ENCODE measurements at places on chromosomes 6 and 20.
A peak's percentile ranks its signal among the peaks of the same experiment; 100 is the strongest.

GRCh38 chr20:12372557-12372956, 454.9 kb downstream of the BTBD3 start:
- no peak overlapping the region for H3K27ac ChIP-seq
- H3K4me1 ChIP-seq: no peaks in the 10 kb centered on the region
- H3K27me3 ChIP-seq: no peaks in the 10 kb centered on the region
- H3K4me3 ChIP-seq: no peak overlapping the region

- no peak overlapping the region for H3K27ac ChIP-seq
- no peaks in the 10 kb centered on the region for H3K4me1 ChIP-seq
- no peaks in the 10 kb centered on the region for H3K27me3 ChIP-seq
- no peaks in the 10 kb centered on the region for H3K36me3 ChIP-seq
- no peak for DNase-seq
- no peak overlapping the region for H3K4me3 ChIP-seq
These were observed 54.3 kb upstream of the BACH2 start for GRCh38 chr6:90350689-90351554.

DNA sequence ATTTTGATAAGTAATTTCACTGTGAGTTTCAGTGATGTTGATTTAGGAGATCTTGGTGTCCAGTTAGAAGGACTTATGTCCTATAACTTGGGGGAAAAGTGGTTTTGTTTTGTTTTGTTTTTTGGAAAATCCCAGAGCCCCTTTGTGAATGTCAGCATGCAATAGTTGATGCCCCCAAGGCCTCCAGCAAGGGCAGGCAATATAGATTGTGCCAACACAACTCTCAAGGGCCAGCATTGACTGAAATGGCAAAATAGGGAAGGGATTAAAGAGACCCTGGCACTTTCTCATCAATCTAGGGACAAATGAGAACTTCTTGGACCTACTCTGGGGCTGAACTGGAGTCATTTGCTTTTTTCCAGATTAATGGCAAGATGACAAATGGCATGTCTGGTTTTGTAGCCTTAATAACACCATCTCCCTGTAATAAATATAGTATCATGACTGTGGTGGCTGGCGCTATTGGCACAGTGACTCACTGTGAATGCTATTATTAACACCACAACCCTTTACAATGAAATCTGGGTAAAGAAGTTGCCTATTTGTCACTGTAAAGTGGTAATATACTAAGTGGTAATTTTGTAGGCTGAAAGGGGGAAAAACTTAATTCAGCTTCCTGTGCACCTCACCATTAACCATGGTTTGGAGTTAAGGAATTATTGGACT, 51.8 kb downstream of the ABRACL start:
- H3K4me3 ChIP-seq: no peak overlapping the region
- no peaks in the 10 kb centered on the region for H3K27me3 ChIP-seq
- H3K36me3 ChIP-seq: no peaks in the 10 kb centered on the region
- DNase-seq: no peak
- H3K27ac ChIP-seq: no peak overlapping the region

GRCh38 chr6:16418151-16418550, 179.8 kb downstream of the GMPR start:
- no peak overlapping the region for H3K27ac ChIP-seq
- H3K4me3 ChIP-seq: no peak overlapping the region
- H3K27me3 ChIP-seq: no peaks in the 10 kb centered on the region

DNA sequence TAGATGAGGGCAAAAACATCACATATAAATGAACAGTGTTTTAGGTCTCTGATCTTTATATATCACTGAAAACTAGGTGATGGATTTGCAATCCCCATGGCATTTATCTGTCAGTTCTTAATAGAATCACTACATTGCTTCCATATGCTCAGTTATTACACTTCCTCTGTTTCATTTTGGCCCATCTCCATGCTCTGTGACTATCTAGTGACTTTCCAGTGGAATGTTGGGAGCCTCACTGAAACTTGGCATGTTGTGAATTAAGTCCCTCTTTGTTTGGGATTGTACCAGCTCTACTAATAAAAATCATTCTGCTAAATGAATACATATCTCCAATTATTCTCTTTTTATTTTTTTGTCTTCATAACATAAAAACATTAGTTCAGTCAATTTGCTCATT, 226.1 kb upstream of the CEP162 start:
- no peaks in the 10 kb centered on the region for H3K4me1 ChIP-seq
- no peak for DNase-seq
- H3K27me3 ChIP-seq: no peaks in the 10 kb centered on the region
- no peaks in the 10 kb centered on the region for H3K36me3 ChIP-seq
- no peak overlapping the region for H3K27ac ChIP-seq

GRCh38 chr6:124441450-124441849, 520.8 kb upstream of the RNF217 start:
- no peak overlapping the region for H3K27ac ChIP-seq
- H3K36me3 ChIP-seq: no peaks in the 10 kb centered on the region
- H3K27me3 ChIP-seq: no peaks in the 10 kb centered on the region
- DNase-seq: no peak
- H3K4me3 ChIP-seq: no peak overlapping the region

- H3K4me3 ChIP-seq: no peak overlapping the region
- no peaks in the 10 kb centered on the region for H3K27me3 ChIP-seq
- no peaks in the 10 kb centered on the region for H3K36me3 ChIP-seq
These were observed 169.8 kb downstream of the ANKRD60 start for GRCh38 chr20:58058421-58059259.

DNA sequence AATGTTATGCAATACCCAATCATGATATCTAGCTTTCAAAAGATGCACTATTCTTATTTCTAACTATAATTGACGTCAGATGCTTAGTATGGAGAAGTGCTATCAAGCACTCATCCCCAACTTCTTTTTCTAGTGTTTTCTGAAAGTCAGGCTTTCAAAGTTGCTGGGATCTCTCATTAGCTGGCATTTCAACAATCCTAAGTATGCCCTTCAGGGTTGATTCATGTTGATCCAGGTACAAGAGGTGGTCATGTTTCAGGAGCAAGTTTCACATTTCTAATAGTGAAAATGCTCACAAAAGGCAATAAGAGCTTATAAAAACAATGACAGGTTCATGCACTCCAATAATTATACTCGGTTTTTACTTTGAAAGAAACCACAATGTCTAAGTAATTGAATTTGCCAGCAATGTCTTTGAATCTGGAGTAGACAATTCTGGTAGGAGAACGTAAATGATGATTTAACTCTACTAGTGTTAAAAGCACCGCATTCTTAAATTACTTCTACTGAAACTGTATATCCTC, 193.7 kb upstream of the KHDRBS2 start:
- no peak for DNase-seq
- H3K36me3 ChIP-seq: no peaks in the 10 kb centered on the region
- no peaks in the 10 kb centered on the region for H3K27me3 ChIP-seq

DNA sequence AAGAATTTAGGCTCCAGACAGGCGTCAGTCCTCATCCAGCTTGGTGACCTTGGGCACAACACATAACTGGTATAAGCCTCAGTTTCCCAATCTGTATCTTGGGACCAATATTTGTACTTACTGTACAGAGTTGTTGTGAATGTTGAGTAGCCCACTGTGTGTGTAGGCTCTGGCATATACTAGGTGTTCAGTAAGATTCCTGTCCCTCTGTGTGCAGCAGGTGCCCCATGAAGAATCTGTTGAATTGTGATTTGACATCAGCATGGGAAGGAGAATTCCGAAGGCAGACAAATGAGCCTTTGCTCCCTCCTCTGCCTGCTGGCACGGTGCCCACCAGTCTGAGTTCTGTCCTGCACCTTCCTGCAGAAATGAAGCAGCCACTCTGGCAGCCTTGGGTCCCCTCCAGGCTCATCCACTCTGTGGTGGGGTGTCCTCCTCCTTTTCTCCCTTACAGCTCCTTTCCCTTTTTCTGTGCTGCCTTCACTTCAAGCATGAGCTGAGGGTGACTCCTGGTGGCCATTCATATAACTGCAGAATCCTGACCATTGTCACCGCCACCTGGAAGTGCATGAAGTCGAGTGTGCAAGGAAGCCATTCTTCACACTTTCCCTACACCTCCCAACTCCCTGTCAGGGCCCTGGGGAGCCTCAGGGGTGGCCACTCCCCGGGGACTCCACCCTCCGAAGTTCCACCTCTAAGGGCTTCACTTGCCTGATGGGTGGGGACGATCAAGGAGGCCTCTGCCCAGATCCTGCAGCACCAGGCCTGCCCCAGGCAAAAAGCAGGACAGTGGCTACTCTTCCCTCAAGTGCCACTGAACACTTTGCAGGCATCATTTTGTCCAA, 48.2 kb downstream of the MRPL14 start:
- H3K36me3 ChIP-seq: no peaks in the 10 kb centered on the region
- no peak for DNase-seq
- H3K27ac ChIP-seq: no peak overlapping the region
- H3K4me1 ChIP-seq: peaks cover 44% of the 10 kb centered on the region

- no peak overlapping the region for H3K27ac ChIP-seq
- H3K4me3 ChIP-seq: no peak overlapping the region
- no peaks in the 10 kb centered on the region for H3K27me3 ChIP-seq
- no peaks in the 10 kb centered on the region for H3K4me1 ChIP-seq
- no peak for DNase-seq
- H3K36me3 ChIP-seq: peaks cover 26% of the 10 kb centered on the region
These were observed 47.9 kb upstream of the SCML4 start for GRCh38 chr6:107871976-107872375.

GRCh38 chr6:27864906-27865849, 47.0 kb downstream of the OR2B2 start:
- H3K27me3 ChIP-seq: no peaks in the 10 kb centered on the region
- peak overlapping the region; percentile 55 for H3K4me3 ChIP-seq
- no peaks in the 10 kb centered on the region for H3K36me3 ChIP-seq
- H3K27ac ChIP-seq: peak overlapping the region; percentile 68
- no peak for DNase-seq

DNA sequence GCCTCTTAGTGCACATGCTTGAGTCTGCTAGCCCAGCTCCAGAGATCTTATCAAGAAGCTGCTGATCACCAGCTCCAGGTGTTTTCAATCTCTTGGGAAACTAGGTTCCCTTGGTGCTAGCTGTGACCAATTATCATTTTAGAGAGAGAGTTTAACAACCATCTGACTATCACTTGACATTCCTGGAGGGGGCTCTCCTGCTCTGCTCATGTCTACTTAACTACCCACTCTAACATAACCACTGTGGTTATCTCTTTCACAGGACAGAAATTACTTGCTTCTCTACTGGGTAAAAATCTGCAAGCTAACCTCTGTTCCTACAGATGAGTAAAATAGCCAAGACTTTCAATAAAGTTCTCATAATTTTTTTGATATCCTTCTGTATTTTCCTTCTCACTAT, 823.4 kb upstream of the GJE1 start:
- H3K27ac ChIP-seq: no peak overlapping the region
- no peaks in the 10 kb centered on the region for H3K36me3 ChIP-seq
- no peak for DNase-seq
- no peak overlapping the region for H3K4me3 ChIP-seq
- H3K27me3 ChIP-seq: no peaks in the 10 kb centered on the region

GRCh38 chr20:57582432-57583288, 21.8 kb downstream of the PCK1 start:
- H3K27ac ChIP-seq: peak overlapping the region; percentile 69
- no peaks in the 10 kb centered on the region for H3K36me3 ChIP-seq
- H3K27me3 ChIP-seq: no peaks in the 10 kb centered on the region

DNA sequence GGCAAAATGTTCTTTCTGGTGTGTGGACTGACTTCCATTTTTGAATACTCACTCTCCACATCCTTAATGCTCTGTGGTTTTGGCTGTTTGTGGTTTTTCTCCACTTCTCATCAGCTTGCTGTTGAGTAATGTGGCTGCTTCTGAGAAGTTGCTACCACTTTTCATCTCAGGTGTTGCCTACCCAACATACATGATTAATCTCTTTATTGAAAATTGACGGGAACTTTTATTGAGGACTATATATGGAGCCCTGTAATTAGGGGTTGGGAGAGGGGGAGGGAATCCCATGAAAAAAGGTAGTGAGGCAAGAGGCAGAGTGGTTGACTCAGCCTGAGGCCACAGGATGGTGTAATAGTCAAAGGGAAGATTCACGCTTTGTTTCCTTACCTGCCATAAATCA, 17.6 kb downstream of the IL22RA2 start:
- no peak overlapping the region for H3K27ac ChIP-seq
- peaks cover 17% of the 10 kb centered on the region for H3K4me1 ChIP-seq
- no peak overlapping the region for H3K4me3 ChIP-seq
- H3K36me3 ChIP-seq: no peaks in the 10 kb centered on the region

DNA sequence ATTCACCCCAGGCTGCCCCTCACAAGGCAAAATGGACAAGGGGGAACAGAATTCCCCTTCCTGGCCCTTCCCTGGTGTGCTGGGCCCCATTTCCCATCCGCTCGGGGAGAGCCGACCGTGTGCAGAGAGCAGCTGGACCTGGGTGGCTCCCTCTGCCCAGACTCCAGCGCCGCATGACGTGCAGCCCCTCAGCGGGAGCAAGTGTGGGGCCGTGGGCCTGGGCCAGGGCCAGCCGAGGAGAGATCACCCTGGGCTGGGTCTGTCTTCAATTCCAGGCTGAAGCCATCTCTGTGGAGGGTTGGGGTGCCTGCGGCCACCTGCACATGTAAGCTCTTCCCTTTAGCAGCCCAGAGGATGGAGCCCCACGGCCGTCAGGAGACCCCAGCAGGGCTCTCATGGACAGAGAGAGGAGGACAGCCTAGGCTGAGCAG, 241.8 kb downstream of the TTLL2 start:
- no peak overlapping the region for H3K27ac ChIP-seq
- H3K4me1 ChIP-seq: peaks cover 30% of the 10 kb centered on the region
- peak; percentile 85 for DNase-seq
- no peak overlapping the region for H3K4me3 ChIP-seq

- H3K27ac ChIP-seq: no peak overlapping the region
- no peaks in the 10 kb centered on the region for H3K36me3 ChIP-seq
- DNase-seq: no peak
- H3K4me3 ChIP-seq: no peak overlapping the region
These were observed 896.8 kb downstream of the EPHA7 start for GRCh38 chr6:92522589-92522988.

GRCh38 chr20:17722493-17723300, 22.9 kb downstream of the BANF2 start:
- H3K4me1 ChIP-seq: no peaks in the 10 kb centered on the region
- H3K4me3 ChIP-seq: no peak overlapping the region
- H3K27ac ChIP-seq: no peak overlapping the region
- DNase-seq: no peak
- H3K27me3 ChIP-seq: no peaks in the 10 kb centered on the region

- no peak for DNase-seq
- H3K36me3 ChIP-seq: no peaks in the 10 kb centered on the region
- H3K4me1 ChIP-seq: peaks cover 35% of the 10 kb centered on the region
- H3K4me3 ChIP-seq: no peak overlapping the region
- no peaks in the 10 kb centered on the region for H3K27me3 ChIP-seq
These were observed 230.7 kb downstream of the TFAP2C start for GRCh38 chr20:56859801-56860261.

GRCh38 chr20:10178727-10179313, 39.8 kb upstream of the SNAP25 start:
- no peak for DNase-seq
- H3K27ac ChIP-seq: no peak overlapping the region

DNA sequence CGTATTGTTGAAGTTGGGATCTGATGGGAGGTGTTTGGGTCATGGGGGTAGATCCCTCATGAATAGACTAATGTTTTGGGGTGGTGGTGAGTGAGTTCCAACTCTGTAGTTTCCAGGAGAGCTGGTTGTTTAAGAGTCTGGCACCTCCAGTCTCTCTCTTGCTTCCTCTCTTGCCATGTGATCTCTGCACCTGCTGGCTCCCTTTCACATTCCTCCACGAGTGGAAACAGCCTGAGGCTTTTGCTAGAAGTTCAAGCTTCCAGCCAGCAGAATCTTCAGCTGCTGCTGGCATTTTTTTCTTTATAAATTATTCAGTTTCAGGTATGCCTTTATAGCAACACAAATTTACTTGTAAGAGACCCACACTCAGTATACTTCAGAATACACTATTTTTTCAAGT, 1021.6 kb downstream of the EYS start:
- no peak overlapping the region for H3K4me3 ChIP-seq
- no peak for DNase-seq
- H3K27ac ChIP-seq: no peak overlapping the region
